ENCODE measurements at places on chromosomes 5 and 9.

DNA sequence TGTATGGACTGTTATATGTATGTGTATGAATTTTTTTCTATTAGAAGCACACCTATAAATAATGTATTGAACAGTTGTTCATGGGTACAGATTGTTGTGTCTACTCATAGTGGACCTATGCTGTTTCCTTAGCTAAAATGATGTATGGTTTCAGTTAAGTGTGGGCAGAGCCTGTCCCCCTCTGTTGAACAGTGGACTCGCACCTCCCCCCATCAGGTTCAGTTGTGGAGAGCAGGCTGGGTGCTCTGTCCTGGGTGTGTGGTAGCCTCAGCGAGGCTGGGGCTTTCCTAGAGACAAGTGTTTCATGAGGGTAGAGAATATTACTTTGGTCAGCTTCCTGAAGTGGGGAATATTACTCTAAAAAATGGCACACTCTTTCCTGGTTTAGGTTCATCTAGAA lies 47.4 kb upstream of the LRRTM2 start:
- DNase-seq = peak; percentile 35

- DNase-seq = no peak
Observed at GRCh38 chr5:64628901-64629300, 61.4 kb upstream of the SHISAL2B start.

DNA sequence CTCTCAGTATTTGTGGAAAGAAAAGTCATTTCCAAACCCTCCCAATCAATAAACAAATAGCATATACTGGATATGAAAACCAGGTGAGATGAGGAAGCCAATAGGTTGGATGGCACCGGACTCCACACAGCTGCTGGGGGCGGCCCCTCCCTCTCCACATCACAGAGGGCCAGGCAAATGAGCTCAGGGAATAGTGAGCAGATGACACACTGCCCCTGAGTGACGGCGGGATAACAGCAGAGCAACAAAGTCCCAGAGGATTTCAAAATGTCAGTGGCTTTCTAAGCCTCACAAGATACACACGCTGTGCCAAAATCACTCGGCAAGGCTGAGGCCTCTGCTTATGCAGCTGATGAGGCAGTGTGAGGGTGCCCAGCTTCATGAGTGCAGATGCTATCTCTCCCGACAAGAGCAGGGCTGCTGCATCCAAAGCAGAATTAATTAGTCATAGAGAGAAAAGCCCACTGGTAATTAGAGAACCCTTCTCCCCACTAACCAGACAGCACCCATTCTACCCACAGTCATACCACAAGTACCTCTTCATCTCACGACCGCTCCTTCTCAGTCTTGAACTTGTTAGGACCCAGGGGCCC lies 235.0 kb upstream of the NFIL3 start:
- DNase-seq = no peak

GRCh38 chr5:169415948-169416347 lies 115.0 kb upstream of the SLIT3 start:
- DNase-seq = peak; percentile 9

DNA sequence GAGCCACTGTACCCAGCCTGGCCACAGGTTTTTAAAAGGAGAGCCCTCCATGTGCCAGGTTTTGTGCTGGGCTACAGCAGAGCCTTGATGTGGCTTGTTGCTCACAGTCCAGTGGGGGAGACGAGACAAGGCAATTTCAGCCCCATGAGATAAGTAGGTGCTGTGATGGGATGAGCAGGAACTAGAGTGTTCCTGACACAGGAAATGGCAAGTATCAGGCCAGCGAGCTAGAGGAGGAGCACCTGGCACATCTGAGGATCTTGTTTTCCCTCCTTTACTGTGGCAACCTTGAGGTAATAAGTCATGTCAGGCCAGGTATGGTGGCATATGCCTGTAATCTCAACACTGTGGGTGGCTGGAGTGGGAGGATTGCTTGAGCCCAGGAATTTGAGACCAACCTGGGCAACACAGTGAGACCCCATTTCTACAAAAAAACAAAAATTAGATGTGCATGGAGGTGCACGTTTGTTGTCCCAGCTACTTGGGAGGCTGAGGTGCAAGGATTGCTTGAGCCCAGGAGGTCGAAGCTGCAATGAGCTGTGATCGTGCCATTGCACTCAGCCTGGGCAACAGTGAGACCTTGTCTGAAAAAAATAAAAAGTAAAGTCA lies 3.8 kb upstream of the ZDHHC12 start:
- no peak for DNase-seq

GRCh38 chr5:62465985-62466925 lies 53.7 kb downstream of the IPO11 start:
- DNase-seq = no peak

DNA sequence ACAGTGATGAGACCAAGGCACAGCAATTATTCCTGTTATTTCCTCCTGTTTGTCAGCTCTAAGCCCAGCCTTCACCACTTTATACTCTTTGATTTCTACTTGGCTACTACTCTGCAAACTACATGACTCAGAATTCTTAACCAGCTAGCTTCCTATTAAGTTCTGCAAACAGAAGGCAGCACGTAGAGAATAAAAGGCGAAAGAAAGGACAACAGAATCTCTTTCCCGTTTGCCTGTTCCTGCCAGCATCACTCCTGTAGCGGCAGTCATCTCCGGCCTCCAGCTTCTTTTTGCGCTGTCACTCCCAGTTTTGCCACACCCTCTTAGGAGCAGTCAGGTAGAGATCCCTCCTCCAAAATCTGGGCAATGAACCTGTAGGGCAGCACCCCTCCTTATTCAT lies 29.9 kb downstream of the DPYSL3 start:
- no peak for DNase-seq

GRCh38 chr9:5626727-5627634 lies 1.9 kb upstream of the RIC1 start:
- DNase-seq = no peak

GRCh38 chr9:89750117-89750791 lies 145.4 kb downstream of the GADD45G start:
- peak; percentile 61 for DNase-seq

DNA sequence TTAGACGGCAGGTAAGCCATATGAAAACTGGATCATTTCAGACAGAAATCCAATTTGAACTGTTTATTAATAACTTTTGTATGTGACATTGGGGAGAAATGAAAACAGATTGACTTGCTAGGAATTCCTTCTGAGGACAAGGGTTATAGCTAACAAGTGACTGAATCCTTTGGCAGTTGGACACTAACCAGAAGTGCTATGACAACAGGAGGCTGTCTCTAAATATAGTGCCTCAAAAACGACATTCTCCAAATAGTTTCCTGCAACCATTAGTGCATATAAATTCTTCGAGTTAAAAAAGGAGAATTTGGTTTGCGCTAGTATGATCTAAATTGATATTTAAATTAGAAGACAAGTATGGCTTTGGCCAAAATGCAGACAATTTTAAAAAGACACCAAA lies 338.6 kb downstream of the PTPRD start:
- no peak for DNase-seq

- DNase-seq = no peak
Observed at GRCh38 chr9:6641561-6641960, 4.0 kb downstream of the GLDC start.

DNA sequence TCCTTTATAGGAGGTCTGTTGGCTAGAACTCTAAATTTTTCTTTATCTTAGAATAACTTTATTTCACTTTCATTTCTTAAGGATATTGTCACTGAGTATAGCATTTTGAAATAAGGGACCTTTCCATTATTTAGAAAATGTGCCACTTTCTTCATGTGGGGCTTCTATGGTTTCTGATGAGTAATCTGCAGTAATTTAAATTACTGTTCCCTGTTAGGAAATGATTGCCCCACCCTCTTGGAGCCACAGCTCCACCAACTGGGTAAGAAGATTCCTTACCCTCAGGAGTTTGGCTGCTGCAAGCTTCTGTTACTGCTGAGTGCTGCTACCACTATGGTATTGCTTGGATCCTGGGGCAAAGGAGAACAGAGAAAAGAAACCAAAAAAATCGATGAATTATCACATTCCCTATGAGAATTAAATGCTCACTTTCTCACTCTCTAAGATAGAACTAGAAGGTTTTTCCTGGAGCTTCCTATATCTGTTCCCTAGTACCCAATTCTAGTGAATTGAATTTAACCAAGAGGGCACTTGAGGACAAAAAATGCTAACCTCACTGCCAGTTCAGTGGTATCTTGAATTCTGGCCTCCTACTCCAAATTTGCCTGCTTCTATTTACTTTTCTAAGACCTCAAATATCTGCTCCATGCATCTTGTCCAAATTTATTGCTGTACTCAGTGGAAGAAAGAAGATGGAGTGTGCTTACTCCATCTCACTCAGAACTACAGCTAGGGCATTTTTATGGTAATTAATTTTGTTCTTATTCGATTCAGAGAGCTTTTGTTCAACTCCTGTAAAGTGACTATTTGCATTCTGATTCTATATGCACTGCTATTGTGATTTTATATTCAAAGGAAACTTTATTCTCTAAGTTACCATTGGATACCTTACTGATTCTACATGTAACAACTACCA lies 2111.3 kb downstream of the MAT2B start:
- no peak for DNase-seq

DNA sequence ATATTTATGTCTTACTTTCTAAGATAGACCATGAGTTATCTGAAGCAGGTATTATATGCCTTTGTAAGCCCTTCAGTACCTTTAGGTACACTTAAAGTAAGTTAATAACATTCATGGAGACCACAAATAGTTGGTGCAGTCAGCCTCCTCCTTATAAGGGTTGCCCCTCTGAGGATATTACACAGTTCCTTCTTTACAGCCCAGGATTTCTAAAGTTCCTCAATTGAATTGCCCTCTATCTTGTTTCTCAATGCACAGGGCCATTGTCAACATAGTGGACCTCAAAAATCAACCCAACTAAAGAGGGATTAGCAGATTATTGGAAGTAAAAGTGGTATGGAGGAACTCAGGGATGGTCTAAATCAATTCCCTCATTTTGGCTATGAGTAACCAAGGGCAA lies 50.3 kb downstream of the HMHB1 start:
- no peak for DNase-seq

- DNase-seq = no peak
Observed at GRCh38 chr5:2169850-2170760, 287.4 kb upstream of the IRX4 start.

GRCh38 chr5:102715082-102715807 lies 39.9 kb upstream of the PAM start:
- DNase-seq = no peak

- DNase-seq = peak; percentile 72
Observed at GRCh38 chr5:180718810-180719453, 20.9 kb downstream of the OR2Y1 start.

DNA sequence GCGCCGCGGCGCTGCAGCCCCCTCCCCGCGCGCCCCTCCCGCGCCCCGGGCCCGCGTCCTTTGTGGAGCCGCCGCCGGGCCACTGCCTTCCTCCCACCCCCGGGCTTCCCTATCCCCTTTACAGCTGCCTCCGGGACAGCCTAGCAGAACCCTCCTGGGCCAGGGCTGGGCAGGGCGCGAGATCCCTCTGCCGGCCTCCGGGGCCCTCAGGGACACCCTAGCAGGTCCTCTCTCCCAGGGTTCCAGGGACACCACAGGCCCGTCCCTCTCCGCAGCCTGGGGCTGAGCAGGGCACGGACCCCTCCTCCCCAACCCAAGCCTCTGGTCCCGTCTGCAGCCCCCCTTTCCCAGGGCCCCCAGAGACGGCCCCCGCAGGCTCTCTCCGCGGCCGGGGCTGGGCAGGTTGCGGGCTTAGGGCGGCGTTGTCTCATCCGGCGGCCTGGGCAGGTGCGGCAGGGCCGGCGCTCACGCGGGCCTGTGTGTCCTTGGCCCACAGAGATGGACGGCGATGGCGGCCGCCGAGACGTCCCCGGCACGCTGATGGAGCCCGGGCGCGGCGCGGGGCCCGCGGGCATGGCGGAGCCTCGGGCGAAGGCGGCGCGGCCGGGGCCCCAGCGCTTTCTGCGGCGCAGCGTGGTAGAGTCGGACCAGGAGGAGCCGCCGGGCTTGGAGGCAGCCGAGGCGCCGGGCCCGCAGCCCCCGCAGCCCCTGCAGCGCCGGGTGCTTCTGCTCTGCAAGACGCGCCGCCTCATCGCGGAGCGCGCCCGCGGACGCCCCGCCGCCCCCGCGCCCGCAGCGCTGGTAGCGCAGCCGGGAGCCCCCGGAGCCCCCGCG lies 710 bp downstream of the WNK2 start:
- peak; percentile 82 for DNase-seq

GRCh38 chr5:142697356-142698255 lies 11.7 kb upstream of the FGF1 start:
- peak; percentile 60 for DNase-seq

- DNase-seq = no peak
Observed at GRCh38 chr5:6087576-6087975, 290.8 kb downstream of the MED10 start.

DNA sequence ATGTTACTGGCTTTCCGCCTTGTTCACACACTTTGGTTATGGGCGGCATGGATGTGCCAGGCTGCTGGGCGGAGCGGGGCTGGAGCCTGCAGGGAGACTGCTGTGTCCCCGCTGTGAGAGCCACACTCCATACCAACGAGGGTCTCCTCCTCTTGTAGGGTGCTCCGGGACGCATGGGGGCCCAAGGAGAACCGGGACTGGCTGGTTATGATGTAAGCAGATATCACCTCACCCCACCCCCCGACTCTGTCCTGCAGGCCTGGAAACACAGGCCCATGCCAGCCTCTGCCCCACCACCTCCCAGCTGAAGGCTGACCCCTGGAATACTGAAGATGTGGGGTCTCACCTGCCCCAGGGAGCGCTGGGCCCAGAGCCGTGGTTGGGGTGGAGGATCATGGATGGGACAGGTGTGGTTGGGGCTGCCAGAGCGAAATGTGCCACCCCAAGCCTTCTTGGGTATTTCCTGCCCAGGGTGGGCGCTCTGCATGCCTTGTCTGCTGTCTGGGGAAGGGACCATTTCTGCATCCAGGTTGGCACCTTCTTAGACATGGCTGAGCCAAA lies 39.3 kb upstream of the ORM1 start:
- DNase-seq = peak; percentile 35

DNA sequence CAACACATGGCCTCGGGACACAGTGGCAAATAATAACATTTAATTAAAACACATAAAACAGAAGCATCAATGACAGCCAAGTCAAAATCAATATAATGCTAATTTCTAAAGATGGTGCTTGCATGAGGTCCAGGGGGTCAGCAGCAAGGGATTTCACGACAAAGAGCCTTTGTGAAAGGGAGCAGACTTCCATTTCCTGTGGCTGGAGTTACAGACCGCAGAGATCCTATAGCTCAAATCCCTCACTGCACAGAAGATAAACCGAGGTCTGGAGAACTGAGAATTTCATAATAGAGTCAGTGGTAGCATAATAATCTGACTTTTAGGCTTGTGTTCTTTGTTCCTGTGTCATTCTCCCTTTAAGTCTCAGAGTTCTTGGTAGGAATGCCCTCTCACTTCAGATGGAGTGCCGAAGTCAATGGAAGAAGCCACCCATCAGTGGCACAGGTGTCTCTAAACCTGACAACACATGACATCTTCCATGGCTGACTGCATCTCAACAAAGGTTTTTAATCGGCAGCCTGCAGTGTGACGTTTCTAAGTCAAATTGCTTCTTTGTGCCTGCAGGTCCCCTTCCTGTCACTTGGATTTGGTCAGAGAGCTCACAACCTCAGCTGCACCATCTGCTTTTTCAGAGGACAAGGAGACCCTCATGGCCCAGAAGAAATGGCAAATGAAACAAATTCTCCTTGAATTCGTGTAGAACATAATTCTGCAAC lies 67.4 kb downstream of the CARTPT start:
- DNase-seq = no peak

- DNase-seq = no peak
Observed at GRCh38 chr5:119420169-119420568, 32.1 kb upstream of the HSD17B4 start.

Data from endodermal cell (in vitro differentiated cells).